Epithelial cell of esophagus (primary cell): ENCODE measurements at places on chromosomes 13 and 19.

DNA sequence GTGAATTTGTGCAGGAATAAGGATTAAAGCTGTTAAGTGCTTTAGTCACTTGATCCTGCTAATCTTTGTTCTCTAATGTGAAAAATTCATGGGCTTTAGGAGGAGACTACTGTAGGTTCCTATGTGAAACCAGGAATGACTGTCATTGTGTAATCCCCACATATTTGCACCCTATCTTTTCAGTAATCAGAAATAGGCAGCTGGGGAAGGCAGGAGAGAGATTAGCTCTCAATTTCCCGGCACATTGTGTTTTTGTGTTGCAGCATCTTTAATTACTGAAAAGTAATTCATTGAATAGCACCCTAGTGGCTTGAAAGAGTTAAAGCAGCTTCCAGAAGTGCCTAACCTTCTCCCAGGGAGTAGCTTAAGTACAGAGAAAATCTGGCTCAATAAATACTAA is 282.9 kb downstream of the OLFM4 start:
- DNase-seq = no peak

DNA sequence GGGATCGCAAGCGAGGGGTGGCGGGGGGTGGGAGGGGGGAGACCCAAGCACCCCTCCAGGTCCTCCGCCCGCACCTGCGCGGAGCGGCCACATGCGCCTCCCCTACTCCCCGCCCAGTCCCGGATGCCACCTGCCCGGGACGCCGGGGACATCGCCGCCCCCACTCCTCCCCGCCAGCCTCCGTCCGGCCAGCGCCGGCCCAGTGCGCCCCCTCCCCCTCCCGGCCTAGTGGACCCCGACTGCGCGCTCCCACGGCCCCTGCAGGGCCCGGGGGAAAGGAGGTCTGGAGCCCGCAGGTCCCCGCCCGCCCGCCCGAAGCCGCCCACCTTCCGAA is 263 bp downstream of the RHPN2 start:
- DNase-seq = no peak

- DNase-seq = no peak
Observed at GRCh38 chr19:44573627-44574026, 39.7 kb upstream of the IGSF23 start.

DNA sequence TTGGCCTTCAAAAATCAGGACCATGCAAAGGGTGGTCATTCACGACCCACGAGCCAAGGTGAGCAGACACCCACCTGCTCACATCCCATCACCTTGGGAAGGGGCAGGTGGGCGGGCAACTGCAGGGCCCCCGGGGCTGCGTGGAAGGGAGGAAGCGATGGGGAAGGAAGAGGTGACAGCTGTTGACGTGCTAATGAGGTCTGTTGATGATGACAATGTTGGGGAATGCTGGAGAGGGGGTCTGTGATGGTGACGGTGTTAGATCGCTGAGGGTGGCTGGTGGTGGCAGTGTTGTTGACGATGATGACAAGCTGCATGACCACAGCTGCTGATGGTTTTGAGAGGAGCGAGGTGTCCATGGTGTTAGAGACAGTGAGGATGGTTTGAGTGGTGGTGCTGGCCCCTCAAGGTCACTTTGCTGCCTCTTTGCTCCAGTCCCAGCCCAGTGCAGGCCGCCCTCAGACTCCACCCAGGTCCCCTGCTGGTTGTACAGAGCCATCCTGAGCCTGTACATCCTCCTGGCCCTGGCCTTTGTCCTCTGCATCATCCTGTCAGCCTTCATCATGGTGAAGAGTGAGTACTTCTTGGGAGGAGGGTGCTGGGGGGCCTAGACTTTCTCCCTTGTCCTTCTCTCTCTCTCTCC is 900 bp downstream of the MCEMP1 start:
- no peak for DNase-seq

DNA sequence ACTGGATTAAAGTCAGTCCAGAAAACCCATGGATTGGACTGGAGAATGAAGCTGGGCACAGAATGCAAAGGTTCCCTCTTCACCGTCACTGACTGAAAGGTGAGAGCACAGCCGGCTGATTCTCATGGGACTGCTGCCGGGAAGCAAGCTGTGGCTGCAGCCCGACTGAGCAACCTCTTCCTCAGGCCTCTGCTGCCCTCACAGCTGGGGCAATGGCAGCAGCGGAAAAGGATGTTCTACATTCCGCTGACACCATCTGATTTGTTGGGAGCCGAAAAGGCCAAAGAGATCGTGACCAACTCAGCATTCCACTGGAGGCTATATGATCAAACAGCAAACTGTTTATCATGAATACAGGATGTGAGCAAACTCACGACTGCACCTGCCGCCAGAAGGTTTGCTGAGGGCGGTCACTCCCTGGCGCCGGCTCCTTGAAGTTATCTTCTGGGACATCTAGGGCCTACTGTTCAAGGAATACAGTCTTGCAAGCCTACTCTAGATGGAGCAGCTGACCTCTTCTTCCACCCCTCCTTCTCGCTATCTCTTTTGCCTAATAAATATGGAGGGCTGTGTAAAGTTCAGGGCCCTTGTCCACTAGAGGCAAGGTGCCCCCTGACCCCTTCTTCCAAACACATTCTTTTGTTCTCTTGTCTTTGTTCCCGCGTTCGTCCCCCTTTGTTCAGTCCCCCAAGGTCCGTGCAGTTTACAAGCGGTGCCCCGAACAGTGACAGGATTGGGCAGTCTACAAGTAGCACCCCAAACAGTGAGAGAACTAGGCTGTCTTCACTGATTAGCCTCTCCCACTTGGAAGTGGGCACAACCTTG is 19.6 kb upstream of the SIGLEC6 start:
- DNase-seq = no peak

DNA sequence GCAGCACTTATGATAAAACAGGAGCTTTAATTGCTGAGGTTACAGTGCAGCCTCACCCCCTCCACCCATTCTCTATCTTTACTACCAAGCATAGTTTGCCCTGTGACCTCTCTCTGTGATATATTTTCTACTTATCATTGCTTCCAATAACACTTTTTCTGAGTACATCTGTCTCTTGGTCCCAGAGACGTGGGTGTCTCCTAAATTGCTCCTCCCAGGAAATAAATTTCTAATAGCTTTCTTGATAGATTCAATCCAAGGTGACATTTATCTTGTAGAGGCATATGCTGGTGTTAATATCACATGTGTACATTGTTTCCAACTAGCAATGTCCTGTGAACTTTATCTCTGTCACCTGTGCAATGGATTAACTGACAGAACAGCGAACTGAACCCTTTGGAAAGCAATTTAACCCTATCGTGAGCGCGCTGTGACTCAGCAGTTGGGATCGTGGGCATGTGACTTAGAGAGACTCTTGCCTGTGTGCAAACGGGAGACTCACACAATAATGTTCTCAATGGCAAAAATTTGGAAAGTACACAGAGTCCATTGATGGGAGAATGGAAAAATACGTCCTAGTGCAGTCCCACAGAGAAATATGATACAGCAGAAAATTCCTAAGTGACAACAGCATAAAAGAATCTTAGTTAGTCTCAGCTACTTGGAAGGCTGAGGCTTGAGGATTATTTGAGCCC is 7.0 kb upstream of the MAP2K2 start:
- peak; percentile 75 for DNase-seq

DNA sequence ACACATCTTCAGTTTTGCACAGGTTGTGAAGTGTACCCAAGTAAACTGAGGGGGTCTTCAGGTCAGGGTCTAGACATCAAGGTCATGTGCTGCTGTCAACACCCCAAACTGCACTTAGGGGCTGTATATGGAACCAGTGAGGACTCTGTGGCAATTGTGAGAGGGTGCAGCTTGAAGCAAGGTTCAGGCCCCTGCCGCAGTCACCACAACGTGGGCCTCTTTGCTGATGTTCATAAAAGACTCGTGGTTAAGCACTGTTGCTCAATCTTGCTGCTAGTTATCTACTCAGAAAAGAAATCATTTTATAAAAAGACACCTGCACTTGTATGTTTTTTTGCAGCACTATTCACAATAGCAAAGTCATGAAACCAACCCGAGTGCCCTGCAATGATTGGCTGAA is 907.4 kb downstream of the UQCRFS1 start:
- no peak for DNase-seq
